Stimulated activated CD8-positive, alpha-beta memory T cell treated with anti-CD3 and anti-CD28 coated beads, Interleukin-15, amount 100 ng/mL, for 48 hours (primary cell): ENCODE measurements at places on chromosomes 12 and 14.

GRCh38 chr12:55946553-55946952 lies 15.6 kb downstream of the DGKA start:
- no peak for DNase-seq

- no peak for DNase-seq
Observed at GRCh38 chr12:124457287-124458219, 109.9 kb downstream of the NCOR2 start.

- DNase-seq: no peak
Observed at GRCh38 chr14:95818581-95818980, 58.1 kb upstream of the TUNAR start.

GRCh38 chr12:51023625-51024382 lies 2.4 kb downstream of the SLC11A2 start:
- DNase-seq: no peak

GRCh38 chr14:44640416-44640815 lies 133.3 kb upstream of the FSCB start:
- DNase-seq: no peak
